NCI-H1105 treated with DMSO at 0.1 percent for 48 hours (cell line): ENCODE measurements at places on chromosomes 6 and 20.

DNA sequence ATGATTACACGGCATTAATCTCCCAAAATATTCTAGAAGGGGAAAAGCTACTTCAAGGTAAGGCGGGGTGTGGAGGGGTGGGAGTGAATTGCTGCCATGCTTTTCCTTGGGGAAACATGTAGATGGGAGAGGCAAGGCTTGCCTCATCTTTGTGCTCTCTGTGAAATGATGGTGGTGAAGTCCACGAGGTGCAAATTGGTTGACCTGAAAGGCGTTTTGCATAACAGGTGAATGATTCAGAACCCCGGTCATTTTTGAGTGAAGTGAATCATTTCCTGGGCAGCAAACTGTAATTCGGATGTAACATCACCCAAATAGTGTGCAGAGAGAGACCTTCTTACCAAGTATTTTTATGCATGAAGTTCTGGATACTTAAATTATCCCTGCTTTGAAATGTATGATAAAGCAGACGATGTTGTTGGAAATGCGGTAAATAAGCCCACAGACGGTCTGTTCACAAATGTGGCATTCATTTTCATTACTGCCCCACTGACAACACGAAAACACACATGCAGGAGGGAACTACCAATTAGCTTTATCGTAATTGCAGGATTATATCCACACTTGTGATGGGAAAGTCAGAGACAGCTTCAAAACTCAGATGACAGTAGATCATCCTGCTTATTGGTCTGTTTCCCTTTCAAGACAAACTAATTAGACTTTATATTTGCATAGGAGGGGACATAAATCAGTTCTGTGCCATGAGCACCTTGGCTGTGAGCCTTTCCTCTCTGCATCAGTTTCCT is 3.0 kb downstream of the CDH4 start:
- no peak for DNase-seq

DNA sequence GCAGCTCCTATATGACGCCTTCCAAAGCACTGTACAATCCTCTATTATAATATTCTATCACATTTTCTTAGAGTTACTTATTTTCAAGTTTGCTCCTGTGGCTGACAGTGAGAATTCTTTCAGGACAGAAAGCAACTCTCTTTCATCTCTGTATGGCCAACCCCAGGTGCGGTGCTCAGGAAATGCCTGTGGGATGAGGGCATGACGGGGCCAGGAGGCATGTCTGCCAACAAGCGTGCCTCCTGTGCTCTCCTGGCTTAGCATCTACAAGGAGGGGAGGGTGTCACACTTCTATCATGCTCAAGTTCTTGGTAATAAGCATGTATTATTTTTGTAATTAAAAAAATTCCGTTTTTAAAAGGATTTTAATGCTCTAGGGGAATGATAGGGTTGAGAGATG is 11.4 kb downstream of the MRPL14 start:
- DNase-seq = no peak

- no peak for DNase-seq
Observed at GRCh38 chr6:11050731-11051130, 6.6 kb upstream of the ELOVL2 start.

DNA sequence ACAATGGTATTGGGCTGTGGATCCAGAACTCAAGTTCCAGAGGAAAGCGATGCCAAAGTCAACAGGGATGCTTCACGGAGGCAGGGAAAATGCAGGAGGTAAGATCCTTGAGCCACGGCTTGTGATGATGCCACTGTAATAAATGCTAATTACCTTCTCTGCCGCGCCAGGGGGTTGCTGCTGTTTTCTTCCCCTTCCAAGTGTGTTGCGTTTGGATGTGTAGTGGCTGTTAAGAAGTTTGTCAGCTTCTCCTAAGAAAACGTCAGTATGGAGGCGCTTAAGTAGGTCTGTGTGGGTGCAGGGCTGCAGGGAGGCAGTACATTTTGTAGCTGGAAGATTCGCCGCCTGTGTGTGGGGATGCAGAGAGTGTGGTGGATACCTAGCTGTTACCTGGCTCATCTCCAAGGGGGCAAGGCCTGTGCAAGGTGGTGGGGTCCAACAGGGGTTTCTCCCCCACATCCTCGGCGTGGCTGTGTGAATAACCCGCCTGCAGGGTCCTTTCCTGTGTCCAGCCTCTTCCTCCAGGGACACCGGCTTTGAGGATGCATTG is 318.7 kb downstream of the CDH4 start:
- DNase-seq = no peak

GRCh38 chr6:96613291-96613999 is 50.5 kb downstream of the FHL5 start:
- DNase-seq = peak; percentile 14

- no peak for DNase-seq
Observed at GRCh38 chr20:22908944-22909343, 126.2 kb upstream of the SSTR4 start.

DNA sequence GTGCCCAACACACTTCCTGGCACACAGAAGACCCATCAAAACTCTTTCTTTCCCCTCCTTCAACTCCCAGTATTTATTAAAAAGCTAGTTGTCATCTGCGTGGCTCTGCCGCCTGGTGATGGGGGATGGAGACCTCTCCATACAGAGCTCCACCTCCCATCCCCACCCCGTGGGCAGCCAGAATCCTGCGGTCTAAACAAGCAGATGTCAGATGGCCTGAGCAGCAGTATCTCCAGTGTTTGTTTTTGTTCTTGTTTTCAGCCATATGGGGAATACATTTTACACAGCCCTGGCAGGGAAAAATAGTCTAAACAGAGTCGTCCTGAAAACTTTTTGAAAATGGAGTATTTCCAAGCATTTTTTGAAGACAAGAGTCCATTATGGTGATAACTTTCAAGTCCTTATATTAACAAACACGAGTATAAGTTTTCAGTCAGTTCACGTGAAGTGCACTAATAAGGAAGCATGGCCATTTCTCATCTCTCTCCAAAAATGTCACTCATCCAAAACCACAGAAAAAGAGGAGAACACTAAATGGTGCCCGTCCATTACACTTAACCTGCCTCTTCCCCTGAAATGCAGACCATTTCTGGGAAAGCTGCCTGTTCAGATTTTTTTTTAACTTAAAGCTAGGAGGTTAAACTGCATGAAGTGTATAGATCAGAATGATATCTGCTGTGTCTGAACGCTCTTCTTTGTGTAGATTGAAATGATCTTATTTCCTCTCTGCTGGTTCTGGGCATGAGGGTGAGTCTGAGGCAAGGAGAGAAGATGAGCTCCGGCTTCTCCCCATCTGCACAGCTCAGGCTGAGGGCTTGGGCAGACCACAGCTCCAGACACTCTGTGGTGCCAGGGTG is 91.0 kb downstream of the TCP11 start:
- no peak for DNase-seq

DNA sequence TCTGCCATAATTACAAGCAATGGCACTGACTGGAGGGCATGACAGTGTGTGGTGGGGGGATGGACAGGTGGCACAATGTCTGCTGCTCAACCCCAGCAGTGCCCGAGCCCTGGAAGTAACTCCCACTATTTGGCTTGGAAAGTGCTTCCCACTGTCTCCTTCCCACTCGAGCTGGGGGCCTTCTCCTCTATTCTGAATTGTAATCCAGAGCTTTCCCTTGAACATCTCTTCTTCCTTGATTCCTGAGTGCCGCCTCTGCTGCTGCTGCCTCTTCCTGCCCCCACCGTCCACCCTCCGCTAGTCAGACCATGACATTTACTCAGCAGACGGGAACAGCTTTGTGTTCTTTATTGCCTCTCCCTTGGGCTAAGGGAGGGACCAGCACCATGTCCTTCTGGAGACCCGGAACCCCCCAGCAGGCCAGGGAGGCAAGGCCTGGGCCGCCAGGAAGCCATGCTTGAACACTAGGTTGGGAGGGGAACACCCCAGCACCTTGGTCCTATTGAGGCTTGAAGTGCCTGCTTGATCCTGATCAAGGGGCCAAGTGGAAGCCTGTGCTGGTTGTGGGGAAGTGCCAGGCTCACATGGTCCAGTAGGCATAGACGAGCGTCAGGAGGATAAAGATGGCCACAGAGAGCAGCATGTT is 17.0 kb downstream of the CCDC167 start:
- no peak for DNase-seq

- DNase-seq = no peak
Observed at GRCh38 chr20:32960222-32960518, 44.1 kb downstream of the SUN5 start.

- no peak for DNase-seq
Observed at GRCh38 chr20:64265201-64265600, 9.7 kb downstream of the PCMTD2 start.

- DNase-seq = no peak
Observed at GRCh38 chr6:110703906-110704594, 111.2 kb downstream of the CDK19 start.

DNA sequence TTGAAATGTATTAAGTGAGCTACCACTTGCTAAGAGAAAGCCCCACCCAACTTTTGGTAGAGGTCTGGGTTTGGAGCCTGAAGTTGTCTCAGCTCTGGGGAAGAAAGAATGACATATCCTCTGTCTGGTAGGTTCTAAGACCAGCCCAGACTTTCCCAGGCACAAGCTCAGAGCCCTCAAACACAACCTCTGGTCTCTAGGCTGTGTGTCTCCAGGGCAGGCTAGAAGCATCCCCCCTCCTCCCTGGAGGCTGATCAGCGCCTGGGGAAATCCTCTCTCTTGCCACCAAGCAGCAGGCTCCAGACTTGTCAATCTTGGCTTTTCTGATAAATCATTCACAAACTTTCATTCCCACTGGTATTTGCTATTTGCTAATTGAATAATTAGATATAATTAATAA is 226.5 kb upstream of the CST7 start:
- no peak for DNase-seq

DNA sequence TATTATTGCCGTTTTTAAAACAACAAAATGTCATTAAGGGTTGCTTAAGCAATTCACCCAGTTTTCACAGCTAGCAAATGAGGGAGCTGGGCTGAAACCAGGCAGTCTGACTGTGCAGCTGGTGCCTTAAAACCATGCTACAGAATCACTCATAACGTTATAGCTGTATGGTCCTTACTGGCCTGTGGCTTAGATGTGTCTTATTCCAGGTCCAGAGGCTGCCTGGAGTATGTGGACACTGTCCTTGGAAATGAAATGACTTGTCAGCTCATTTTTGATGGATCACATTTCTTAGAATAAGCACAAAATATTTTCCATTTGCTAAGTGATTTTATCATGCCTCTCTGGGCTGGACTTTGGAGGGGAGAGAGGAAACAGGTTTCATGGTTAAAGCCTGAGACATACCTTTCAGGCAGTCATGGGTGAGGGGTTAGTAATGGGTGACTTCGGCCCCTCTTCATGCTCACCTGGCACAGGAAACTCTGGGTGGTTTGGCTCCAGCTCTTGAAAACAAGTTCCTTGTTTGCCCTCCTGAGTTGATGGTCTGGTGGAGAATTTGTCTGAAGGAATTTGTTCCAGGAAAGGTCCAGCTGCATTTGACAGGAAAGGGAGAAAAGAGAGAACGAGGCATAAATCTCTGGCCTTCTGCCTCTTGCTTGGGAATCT is 823.2 kb downstream of the DHX35 start:
- DNase-seq = no peak

- no peak for DNase-seq
Observed at GRCh38 chr6:135071541-135071940, 16.9 kb upstream of the HBS1L start.

- DNase-seq = no peak
Observed at GRCh38 chr6:23202207-23202606, 632.8 kb downstream of the HDGFL1 start.

- no peak for DNase-seq
Observed at GRCh38 chr6:149223120-149223903, 94.2 kb upstream of the TAB2 start.

GRCh38 chr6:166206510-166207283 is 39.0 kb upstream of the TBXT start:
- no peak for DNase-seq

DNA sequence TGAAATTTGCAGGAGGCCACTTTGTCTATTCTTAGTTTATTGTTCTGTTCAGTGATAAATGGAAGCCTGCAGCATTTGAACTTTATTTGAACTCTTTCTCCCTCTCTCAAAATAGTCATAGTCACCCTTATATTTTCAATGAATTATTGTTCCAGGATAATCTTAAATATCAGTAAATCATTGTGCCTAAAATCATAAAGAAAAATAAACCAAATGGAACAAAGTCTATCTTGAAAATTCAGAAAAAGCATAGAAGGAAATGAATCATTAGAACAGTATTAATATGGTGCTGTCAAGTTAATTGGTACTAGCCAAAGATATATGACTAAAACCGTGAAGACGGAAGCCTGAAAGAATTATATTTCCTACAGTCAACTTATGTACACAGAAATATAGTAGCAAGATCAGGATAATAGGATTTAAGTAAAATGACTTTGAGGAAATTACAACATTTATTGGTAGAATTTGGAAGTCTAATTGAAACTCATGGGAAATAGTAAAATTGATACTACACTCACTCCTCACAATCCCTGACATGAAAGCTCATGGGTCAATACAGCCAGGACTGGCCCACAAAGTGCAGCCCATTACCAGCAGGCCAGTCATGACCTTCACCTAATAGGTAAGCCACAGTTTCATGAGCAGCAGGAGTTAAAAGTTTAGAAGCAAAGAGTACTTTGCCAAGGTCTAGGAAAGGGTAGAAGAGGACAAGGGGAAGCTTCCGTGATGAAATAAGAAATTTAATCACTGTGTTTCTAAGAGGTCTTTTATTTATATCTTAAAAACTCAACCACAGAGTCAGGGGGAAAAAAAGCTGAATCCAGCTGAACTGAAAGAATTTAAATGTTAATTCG is 119.9 kb upstream of the ENPP5 start:
- no peak for DNase-seq

- DNase-seq = no peak
Observed at GRCh38 chr20:46364670-46365486, 41.5 kb downstream of the ELMO2 start.

DNA sequence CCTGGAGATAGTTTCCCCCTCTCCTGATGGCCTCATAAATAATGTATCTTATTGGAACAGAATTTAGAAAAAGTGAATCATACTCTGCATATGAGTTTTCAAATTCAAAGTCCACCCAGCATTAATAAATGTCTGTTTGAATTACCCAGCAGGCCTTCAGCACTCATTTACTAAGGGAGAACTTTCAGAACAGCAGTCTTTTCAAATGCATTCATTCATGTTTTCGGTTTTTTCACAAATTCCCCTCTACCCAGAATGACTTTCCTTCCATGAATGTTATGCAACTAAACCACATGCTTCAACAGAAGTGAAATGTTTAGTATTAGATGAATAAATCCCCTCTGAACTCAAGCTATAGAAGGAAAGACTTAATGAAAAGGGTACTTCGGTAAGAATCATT is 92.4 kb downstream of the RTN4IP1 start:
- no peak for DNase-seq

DNA sequence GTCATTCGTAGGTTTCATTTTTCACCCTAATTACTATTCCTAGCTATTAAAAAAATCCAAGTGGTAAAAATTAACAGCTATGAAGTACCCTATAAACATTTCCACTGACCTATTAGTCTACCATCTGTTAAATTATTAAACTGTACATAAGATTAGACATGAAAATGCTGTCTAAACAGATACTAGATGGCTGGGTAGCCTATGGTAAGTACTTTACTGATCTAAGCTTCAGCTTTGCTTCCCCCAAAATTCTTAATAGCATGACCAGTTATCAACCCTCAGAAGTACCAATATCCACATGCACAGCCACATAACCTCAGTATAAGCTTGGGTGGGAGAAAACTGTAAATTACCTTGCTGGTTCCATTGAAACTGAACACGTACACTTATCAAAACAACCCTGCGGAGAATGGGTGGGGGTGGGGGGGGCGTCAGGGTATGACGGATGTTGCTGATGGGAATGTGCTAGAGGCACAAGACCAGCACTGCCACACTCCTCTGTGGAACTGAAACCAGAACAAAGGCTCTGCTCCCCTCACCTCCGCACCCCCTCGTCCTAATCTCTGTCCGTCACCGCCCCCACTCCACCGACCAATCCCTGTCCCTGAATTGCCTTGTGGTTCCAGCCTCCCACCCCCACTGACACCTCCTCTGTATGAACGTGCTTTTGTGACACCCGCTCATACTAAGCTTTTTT is 45.3 kb downstream of the B4GALT5 start:
- no peak for DNase-seq
